ENCODE measurements at places on chromosomes 7 and 10.

- DNase-seq: no peak
These were observed 53.5 kb downstream of the ZNF37A start for GRCh38 chr10:38147686-38148085.

DNA sequence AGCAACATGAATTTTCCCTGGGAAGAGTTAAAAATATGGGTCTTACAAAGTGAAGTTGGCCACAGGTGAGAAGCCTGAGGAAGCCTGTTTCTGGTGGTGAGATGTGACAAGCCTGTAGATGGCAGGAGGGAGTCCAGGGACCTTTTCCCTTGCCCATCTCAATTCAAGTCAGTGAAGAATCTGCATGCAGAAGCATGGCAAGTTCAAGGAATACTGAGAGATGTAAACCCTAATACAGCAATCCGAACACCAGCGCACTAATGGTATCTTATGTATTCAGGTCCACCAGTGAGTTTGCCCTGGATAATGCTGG lies 73.6 kb downstream of the RHOBTB1 start:
- DNase-seq: no peak

DNA sequence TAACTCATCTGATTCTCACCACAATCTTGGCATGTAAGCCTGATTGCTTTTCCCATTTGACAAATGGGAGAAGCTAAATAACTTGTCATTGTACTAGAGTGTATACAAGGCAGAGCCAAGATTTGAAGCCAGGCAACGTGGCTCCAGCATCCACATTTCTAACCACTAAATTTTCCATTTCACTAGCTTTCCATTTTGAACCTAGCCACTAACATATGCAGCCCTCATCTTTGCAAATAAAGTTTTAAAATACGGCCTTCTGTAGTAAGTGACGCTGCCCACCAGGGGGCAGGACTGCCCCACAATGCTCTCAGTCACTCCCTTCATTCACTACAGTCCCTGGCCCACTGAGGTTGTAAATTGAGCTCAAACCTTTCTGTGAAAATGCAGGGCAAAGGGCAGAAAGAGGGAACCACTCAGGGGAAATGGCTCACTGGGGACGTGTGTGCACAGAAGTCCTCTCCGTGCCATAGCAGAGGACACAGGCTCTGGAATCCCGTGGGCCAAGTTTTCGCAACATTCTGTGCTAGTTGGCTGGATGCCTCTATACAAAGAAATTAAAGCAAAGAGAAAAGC lies 315.7 kb downstream of the TNS3 start:
- peak; percentile 37 for DNase-seq

DNA sequence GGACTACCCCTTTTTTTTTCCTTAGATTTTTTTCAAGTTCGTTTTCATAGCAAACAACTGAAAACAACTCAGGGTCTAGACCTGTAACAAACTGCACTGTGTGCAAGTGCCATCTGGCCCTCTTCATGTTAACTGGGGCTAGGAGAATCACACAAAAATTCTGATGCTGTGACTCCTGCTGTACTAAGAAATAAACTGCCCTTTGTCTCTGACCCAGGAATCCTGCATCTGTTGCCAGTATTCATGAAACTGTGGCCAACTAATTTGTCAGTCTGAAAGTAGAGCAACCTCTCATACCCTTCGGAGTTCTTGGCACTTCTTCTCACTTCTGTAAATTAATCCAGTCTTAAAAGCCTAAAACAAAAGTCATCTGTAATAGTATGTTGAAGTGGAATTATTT lies 218.4 kb upstream of the PCDH15 start:
- no peak for DNase-seq

- DNase-seq: no peak
These were observed 171.0 kb upstream of the SEMA3E start for GRCh38 chr7:83819911-83820310.

DNA sequence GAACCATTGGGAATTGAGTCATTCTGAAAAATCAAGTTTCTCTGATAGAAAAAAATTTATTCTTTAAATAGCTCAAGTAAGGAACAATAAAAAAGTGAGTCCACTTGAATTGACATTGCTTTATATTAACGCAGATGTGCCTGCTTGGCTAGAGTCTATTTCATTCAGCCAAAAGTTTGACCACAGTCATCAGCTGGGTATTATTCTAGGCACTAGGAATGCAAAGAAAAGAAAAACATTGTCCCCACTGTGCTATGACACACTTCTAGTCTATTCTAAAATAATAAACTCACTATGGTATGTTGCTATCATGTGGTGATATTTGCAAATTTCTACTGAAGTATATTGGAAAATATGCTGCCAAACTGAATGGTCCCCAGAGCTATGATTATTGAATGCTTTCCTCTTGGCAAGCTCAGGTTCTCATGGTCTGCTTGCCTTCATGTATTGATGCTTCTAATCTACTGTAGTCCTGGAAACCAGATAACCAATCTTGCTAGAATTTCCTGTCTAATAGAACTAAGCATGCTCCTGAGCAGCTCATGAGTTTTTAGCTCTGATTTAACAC lies 8.3 kb downstream of the SFRP4 start:
- no peak for DNase-seq

- no peak for DNase-seq
These were observed 5.1 kb upstream of the SPOCK2 start for GRCh38 chr10:72093450-72093849.

- DNase-seq: no peak
These were observed 44.9 kb downstream of the ANXA8 start for GRCh38 chr10:47438857-47439474.

DNA sequence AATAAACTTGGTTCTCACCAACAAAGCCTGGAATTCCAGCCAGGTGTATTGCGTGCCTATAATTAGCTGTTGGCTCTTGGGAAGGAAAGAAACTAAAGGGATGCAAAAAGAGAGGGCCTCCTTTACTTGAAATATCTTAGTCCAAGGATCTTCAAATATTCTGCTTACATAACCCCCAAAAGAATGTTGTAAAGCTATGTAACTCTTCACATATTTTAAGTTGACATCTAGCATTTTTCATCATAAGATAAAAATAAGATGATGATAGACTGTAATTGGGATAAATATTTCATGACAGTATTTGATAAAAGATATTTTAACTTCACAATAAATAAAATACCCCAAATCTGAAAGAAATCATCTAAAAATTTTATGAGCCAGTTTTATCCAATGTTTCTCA lies 52.5 kb upstream of the SEPTIN7 start:
- DNase-seq: no peak

GRCh38 chr7:2782565-2782964 lies 61.5 kb downstream of the GNA12 start:
- DNase-seq: no peak

DNA sequence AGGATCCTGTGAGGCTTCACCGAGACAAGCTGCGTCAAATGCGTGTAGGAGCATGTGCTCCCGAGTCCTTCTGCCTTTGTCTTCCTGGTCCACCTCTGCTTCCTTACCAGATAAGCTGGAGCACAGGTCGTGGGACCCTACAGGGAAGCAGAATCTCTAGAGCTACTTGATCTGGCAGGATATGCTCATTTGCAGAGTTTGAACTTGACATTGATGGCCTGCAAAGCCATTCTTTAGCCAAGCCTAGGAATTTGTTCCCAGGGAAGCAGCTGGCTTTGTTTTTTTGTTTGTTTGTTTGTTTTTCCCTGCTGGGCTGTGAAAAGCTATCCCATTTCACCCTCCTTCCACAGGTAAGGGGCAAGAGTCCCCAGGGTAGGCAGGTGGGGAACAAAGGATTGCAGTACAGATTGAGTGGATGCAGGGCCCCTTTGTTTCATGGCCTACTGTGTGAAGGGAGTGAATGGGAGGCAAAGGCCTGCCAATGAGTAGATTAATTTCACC lies 200.0 kb upstream of the BMPER start:
- DNase-seq: no peak

GRCh38 chr7:479115-479947 lies 40.3 kb downstream of the PDGFA start:
- no peak for DNase-seq

GRCh38 chr10:97713339-97713825 lies at the start of gene MARVELD1:
Gene MARVELD1 (plus strand): TSS chr10:97713730. CDS start chr10:97713877, 147 bp downstream.
- DNase-seq: no peak

DNA sequence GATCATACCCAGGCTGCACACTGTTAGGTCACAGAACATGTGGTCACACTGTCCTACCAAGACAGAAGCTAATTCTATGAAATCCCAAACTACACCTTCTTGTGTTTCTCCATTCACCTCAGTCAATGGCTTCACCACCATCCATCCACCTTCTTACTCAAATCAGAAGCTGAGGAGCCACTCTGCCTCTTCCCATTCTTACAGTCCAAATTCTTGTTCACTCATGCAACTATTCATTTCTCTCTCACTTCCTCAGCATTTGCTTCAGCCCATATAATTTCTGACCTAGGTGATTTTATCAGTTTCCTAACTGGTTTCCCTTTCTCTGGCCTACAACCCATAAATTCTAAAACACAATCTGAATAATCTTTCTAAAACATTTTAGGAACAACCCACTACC lies 229.2 kb downstream of the LRRN3 start:
- DNase-seq: no peak

DNA sequence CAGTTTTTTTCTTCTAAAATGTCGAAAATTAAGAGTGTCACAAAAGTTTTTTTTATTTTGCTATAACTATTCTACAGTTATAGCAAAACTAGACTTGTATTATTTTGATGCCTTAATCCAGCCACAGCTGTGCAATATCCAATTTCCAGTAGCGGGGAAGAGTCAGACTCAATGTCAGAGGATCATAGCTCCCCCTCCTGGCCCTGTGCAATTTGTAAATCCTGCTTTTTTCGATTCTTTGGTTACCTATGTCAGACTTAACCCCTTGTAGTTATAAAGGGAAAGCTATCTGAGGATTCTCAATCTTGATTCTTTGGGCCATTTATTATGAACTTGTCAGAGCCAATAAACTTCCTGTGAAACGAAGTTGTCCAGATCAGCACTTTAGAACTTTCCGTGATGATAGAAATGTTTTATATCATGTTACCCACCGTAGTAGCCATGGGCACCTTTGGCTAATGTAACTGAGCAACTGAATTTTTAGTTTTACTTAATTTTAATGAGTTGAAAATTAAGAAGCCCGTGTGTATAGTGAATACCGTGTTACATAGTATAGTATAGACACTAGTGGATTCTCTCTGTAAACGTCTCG lies 87.7 kb upstream of the PRKCQ start:
- DNase-seq: peak; percentile 37

GRCh38 chr7:24819916-24820689 lies 62.8 kb upstream of the GSDME start:
- DNase-seq: peak; percentile 79

GRCh38 chr7:7902845-7903244 lies 65.8 kb upstream of the GLCCI1 start:
- no peak for DNase-seq

GRCh38 chr7:28360739-28361138 lies 51.6 kb upstream of the CREB5 start:
- DNase-seq: no peak

DNA sequence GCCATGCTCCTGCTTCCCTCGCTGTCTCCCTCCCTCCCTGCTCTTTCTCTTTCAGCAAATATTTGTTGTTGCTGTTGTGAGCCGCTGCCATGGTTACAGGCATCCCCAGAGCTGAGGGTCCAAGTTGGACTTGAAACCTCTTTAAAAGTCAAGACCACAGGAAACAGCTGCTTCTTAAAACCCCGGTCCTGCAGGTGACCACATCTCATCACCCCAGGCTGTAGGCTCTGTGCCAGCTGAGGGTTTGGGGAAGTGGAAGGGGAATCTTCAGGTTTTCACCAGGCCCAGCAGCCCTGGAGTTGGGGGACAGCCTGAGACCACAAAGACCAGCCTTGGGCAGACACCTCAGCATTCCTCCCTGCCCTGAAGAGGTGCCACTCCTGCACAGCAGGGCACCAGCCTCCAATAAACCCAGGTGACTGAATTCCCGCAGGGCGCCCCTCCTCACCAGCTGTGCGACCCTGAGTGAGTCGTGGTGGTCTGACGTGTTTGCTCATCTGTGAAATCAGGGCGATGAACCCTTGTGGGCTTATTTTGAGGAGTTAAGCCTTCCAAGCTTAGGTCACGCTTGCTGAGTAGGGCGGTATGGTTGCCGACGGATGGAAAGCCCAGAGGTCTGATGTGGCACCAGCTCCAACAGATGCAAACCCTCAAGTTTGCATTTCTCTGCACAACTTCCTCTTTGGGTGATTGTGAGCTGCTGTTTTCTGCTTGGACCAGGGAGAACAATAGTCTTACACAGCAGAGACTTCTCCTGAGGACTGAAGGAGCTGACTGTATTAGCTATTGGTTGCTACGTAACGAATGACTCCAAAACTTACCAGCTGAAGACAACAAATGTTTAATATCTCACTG lies 24.8 kb downstream of the NPTX2 start:
- no peak for DNase-seq

DNA sequence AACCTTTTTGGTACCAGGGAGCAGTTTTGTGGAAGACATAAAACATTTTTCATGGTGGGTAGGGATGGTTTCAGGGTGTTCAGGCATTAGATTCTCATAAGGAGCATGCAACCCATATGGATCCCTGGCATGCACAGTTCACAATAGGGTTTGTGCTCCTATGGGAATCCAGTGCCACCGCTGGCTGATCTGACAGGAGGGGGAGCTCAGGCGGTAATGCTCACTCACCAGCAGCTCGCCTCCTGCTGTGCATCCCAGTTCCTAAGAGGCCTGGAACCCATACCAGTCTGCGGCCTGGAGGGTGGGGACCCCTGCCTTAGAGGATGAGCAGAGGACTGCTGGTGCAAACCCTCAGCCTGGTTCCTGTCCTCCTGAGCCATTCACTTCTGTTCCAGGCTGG lies 561.7 kb downstream of the SDK1 start:
- DNase-seq: no peak

- DNase-seq: no peak
These were observed 337.6 kb upstream of the CHRM2 start for GRCh38 chr7:136530831-136531230.

DNA sequence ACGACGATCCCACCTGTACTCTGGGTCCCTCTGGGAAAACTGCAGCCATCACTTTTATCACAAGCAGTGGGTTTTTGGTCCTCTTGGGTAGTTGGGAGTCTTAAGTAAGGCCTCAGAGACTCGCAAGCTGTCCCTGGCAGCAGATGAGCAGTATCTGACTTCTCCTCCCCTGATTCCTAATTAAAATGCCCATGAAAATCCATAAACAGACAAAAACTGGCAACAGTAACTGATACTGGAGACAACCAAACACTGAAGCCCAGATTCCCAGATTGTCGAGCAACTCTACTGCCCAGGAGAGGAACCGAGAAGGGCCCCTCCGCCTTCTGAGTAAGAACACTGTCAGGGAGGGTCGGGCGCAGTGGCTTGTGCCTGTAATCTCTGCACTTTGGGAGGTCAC lies 333.8 kb downstream of the CALN1 start:
- no peak for DNase-seq

- no peak for DNase-seq
These were observed 887 bp downstream of the COL13A1 start for GRCh38 chr10:69802424-69803161.
